ENCODE measurements at places on chromosomes 5 and 9.

GRCh38 chr9:806285-807156 lies 35.0 kb upstream of the DMRT1 start:
- DNase-seq = peak; percentile 62

DNA sequence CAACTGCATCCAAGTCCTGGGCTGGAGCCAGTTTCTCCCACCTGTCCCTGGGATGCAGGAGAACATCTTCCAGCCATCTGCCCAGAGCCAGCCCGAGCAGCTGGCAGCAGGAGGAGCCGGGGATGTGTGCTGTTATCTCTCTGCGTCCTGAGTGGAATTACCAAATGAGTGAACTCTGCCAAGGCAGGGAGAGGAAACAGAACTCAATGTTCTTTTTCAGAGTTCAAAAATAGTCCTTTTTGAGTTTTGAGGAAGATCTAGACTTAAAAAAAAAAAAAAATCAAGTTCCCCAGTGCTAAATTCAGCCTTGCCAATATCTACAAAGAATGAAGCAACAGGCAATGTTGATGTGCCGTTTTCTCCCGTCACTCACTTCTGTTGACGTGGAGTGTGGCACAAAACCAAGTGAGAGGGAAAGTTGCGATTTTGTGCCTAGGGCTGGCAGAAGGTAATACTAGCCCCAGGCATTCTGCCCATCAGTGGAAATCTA lies 56.2 kb downstream of the TMOD1 start:
- no peak for DNase-seq

- DNase-seq = no peak
Observed at GRCh38 chr9:684054-684890, 157.2 kb upstream of the DMRT1 start.

GRCh38 chr9:120735415-120736126 lies 21.3 kb upstream of the MEGF9 start:
- DNase-seq = no peak

- DNase-seq = no peak
Observed at GRCh38 chr9:7169717-7170389, 412.1 kb downstream of the KDM4C start.

DNA sequence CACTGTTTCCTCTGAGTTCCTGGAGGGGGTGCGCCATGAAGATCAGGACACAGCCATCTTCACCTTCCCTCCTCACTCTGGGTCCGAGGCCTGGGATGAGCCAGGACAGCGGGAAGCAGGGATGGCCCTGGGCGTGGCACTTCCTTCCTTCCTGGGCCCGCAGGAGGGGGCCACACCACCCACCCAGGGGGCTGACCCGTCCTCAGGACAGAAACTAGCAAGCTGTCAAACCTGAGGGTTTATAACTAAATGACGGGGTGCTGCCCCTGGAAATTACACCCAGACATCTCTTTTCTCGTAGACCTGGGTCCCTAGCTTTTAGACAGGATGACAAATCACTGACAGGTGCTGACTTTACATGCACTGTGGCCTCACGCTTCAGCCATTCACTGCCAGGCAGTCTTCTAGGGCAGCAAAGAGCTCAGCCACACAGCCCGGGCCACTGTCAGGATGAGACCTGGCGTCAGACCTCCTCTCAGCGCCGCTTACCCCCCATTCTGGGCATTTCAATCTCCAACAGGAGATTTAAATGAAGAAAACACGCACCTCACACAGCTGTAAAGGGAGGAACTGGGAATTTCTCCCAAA lies 8.1 kb downstream of the FCN2 start:
- no peak for DNase-seq

GRCh38 chr9:115267790-115268189 lies 149.8 kb upstream of the TNC start:
- no peak for DNase-seq

- no peak for DNase-seq
Observed at GRCh38 chr5:39605588-39606575, 181.1 kb upstream of the DAB2 start.

DNA sequence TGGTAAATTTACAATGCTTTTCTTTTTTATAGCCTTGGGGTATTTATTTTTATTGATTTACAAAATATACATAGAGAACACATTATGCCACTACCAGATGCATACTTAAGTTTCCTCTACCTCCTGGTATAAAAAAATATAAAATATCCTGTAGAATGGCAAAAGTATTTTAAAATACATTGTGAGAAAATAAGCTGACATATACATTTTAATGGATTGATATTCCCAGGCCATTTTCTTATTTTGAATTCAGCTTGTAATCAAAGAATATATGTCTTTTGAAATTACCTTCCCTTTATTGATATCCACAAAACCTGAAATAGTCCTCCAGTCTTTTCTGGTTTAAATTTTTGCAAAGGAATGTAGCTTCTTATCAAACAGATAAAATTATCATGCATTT lies 923.9 kb downstream of the CDH18 start:
- no peak for DNase-seq

- no peak for DNase-seq
Observed at GRCh38 chr5:61811052-61811451, 479.0 kb downstream of the ZSWIM6 start.

- DNase-seq = no peak
Observed at GRCh38 chr5:159459132-159459627, 128.9 kb upstream of the IL12B start.

- DNase-seq = no peak
Observed at GRCh38 chr5:178285399-178286225, 53.0 kb upstream of the PHYKPL start.

GRCh38 chr9:82184524-82184923 lies 196.0 kb downstream of the SPATA31D1 start:
- DNase-seq = peak; percentile 7

DNA sequence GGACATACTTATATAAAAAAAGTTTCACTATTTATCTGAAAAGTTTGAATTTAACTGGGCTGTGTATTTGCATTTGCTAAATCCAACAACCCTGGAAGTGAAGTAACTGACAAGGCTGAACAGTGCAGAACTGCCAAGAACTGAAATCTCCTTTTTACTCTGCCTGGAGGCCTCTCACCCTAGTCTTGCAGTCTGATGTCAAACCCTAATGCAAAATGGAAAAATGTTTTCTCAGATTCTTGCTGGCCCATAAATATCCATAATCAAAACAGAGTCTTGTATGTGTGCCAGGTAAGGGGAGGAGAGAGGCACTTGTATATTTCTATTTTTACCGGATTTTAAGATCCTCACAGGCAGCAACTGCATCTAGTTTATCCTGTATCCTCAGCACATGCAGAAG lies 432.7 kb upstream of the KLF4 start:
- no peak for DNase-seq

GRCh38 chr9:111969061-111969460 lies 72.4 kb downstream of the UGCG start:
- no peak for DNase-seq

GRCh38 chr9:133499132-133499891 lies 20.4 kb upstream of the SLC2A6 start:
- DNase-seq = no peak

DNA sequence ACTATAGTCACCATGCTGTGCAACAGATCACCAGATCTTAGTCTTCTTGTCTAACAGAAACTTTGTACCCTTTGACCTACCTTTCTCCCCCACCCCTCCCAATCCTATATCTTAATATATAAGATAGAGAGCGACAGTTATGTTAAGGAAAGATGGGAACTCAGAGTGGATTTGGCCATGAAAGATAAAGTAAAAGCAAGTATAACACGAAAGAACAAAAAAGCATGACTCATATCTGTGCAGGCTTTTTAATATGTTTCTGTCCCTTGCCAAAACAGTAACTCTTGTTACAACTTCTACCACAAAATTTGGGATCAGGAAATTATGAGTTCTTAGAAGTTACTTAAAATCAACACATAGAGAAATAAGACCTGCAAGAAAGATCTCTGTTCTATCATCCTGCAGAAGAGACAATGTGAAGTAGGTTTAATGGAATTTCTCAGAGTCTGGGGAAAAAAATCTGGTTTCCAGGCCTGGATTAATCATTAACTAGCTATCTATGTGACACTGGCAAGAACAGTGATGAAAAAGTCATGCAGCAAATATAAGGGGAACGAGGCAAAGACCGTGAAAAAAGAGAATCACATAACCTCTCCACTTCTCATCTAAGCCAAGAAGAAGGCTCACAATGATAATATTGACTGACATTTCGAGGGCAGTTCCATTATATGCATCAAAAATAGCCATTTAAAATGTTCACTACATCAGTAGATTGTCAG lies 18.6 kb downstream of the BAAT start:
- DNase-seq = no peak

GRCh38 chr5:110414360-110414759 lies 312.1 kb downstream of the TMEM232 start:
- peak; percentile 18 for DNase-seq

DNA sequence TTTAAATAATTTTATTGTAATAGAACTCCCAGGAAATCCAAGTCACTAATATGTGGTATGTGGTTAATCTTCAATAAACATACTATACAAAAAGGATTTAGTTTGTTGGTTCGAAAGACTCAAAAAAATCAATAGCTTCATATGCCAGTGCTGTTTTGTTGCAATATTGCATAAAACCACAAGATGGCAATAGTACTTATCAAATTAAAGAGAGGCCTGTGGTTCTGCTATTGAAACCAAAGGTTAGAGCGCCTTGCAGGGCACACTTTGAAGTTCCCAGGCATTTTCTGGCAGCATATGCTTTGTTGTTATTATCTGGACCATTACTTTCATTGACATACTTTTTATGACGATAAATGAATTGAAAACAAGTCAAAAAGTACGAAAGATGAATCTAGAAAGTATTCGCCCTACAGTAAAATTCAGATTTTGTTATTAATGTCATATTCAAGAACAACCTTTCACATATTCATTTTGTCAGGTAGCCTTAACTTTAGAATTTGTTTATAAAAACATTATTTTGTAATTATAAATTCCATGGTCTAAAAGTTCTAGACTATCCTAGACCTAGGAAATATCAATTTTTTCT lies 316.3 kb downstream of the MCTP1 start:
- DNase-seq = peak; percentile 33

GRCh38 chr9:85892401-85892800 lies 48.5 kb upstream of the NAA35 start:
- no peak for DNase-seq

DNA sequence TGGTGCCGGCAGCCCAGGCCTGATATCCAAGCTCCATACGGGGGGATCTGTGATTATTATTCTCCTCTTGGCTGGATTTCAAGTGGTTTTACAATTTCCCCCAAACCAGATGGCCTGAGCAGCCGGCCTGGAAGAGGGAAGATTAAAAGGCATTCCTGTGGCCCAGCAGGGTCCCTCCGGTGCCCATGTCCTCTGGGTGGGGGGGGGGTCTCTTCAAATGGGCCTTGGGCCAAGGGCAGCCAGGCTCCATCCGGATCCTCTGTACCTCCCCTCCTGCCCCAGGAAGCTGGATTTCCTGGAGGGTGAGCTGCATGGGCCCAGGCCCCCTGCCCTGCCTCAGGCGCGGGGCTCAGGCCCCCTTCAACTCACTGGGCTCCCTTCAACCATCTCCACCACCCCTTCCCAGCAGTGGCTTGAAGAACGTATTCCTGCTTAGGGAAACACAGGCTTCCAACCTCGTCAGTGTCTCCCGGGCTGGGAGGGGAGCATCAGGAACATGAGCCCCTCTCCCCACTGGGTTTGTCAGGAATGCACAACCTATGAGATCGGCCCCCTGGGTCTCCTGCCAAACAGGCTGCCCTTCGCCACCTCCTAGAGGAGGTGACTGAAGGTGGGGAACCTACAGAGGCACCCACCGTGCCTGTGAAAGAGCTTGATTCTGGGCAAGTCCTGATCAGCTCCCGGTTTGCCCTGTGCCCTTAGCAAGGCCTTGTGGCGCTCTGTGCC lies 62.9 kb upstream of the ORM1 start:
- no peak for DNase-seq

DNA sequence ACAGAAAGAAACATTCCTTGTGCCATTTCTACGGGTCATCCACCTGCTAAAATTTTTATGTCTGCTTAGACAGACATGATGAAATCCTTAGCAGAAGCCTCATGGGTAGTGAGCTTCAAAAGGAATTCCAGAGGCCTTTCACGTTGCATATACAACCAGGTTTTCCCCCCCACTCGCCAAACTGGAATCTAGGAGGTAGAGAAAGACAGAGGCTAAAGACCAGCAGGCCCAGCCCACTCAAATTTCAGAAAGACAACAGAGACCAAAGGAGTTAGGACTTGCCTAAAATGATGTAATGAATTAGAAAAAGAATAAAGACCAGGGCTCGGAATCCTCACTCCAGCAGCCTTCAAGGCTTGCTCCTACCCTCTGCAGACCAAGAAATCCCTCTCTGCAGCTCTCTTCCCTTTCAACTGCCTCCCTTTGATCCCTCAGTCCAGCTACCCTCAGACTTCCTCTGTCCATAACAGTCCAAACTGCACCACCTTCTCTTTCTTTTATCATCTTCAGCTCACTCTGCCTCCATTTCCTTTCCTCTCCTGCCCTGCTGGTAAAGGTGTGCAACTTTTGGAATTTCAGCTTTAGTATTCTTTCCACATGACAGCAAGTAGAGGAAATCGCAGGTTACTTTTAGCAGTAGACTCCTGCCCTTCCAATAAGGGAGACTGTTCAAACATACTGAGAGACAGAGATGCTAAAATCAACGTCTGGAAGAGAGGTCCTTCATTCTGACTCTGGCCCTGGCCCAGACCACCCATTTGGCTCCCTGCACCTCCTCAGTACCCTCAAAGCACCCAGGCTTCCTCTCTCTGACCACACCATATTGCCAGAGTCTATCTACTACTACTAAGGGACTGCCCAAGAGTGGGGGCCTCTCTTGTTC lies 8.9 kb downstream of the B4GALT1 start:
- no peak for DNase-seq

DNA sequence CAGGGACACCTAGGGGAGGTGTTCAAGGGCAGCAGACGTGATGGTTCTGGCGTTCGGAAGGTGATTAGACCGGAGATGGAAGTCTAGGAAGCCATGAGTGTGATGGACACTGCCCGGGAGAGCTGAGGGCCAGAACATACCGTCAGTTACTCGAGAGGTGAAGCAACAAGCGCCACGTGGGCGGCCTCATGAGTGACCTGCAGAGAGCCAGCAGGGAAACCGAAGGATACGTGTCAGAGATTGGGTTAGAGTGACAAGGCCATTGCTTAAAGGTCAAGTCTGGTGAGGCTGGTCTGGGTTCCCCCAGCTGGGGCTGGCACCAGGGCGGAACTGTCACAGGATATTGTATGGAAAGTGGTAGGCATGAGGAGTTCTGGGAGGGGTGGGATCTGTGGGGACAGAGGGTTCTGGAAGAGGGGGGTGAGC lies 60.0 kb downstream of the C9orf50 start:
- no peak for DNase-seq

DNA sequence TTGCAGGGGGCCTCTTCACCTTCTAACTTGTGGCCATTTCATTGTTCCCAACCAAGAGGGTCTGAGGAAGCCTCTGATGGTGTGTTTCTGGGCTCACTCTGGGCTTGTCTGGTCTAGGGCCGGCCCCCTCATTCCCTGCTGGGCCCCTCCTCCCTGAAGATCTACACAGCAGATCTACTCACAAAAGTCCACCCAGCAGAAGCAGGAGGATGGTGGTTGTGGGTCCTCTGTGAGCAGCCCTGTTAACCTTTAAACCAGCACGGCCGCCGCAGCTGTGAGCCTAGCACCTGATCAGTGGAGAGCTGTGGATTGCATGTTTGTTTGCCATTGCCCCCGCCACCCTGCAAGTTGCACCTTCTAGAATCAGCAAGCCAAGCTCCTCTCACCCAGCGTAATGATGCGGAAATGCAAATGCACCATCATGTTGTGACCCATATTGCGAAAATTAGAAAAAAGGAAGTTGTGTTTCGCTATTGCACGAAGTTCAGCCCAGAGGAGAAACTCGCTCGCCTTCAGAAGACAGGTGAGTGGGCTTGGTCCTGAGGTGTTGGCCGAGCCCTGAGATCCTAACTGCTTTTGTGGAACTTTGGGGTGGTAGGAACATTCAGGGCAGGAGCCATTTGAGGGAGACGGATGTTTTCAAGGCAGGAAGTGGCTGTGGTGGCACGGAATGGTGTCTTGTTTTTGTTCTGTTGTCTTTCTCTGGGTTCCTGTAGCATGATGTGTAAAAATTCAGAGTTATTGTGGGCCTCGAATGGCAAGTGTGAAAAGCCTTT lies 16.7 kb downstream of the FGD3 start:
- peak; percentile 67 for DNase-seq
